Kidney epithelial cell (primary cell): ENCODE measurements at places on chromosomes 4 and X. TPM values are rescaled to one million over a fixed set of nuclear protein-coding genes. Genes with fewer than 3 reads are reported as not detected.

GPC3 gene
- total RNA-seq: 14.5 and 15.3 TPM in 2 replicates

KLHL4 gene
- 0.68 and 1.1 TPM in 2 replicates for total RNA-seq

INPP4B gene
- total RNA-seq: 10.9 and 11.6 TPM in 2 replicates

TMEM150C gene
- total RNA-seq: 4.9 and 5.3 TPM in 2 replicates

FDCSP gene
- total RNA-seq: not detected in 2 replicates

FRMD7 gene
- not detected in 2 replicates for total RNA-seq

ANOS1 gene
- 7.0 and 9.0 TPM in 2 replicates for total RNA-seq

RBMXL3 gene
- total RNA-seq: not detected in 2 replicates

MSANTD1 gene
- 0.50 TPM in 1 of 2 replicates, not detected in the other for total RNA-seq

TDO2 gene
- total RNA-seq: not detected in 2 replicates

PASD1 gene
- not detected in 2 replicates for total RNA-seq

FANCB gene
- total RNA-seq: 0.67 and 2.3 TPM in 2 replicates

NDST3 gene
- total RNA-seq: 0.41 and 0.71 TPM in 2 replicates

SLC30A9 gene
- total RNA-seq: 64.5 and 65.9 TPM in 2 replicates

CLIC2 gene
- not detected in 2 replicates for total RNA-seq

GRIA3 gene
- 0.96 and 1.4 TPM in 2 replicates for total RNA-seq

CISD2 gene
- total RNA-seq: 26.2 and 30.4 TPM in 2 replicates

GPR50 gene
- not detected in 2 replicates for total RNA-seq

SH3D19 gene
- 23.0 and 26.0 TPM in 2 replicates for total RNA-seq

DGAT2L6 gene
- not detected in 2 replicates for total RNA-seq

RNF212 gene
- 5.2 and 13.0 TPM in 2 replicates for total RNA-seq

TCEAL4 gene
- 51.0 and 62.0 TPM in 2 replicates for total RNA-seq
